ENCODE measurements at places on chromosomes 11 and 22.

GRCh38 chr11:8327761-8328192 lies 64.1 kb upstream of the LMO1 start:
- no peak for DNase-seq

DNA sequence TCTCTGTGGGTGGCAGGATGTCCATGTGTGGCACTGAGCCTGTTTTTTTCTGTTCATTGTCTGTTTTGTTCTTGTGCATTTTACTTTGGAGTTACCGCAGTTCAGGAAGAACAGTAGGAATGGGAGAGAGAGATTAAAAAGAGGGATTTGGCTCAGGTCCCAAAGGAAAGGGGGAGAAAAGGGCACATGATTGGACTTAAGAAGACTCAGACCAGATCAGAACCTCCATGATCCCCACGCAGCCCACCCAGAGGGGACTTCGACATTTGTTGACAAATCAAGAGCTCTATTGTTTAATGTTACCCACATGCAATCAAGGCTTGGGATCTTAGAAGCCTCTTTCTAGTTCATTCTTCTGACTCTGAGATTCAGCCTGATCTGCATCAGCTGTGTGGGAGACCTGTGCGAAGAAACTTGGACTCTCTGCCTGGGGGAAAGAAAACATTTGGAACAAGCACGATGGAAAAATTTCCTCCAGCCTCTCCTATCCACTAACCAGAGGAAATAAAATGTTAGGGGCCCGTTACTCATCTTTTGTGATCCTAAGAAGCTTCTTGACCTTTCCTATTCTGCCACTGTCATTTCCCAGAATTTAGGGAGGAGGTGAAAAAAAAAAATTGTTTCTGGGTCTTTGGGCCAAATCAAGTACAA lies 119.2 kb downstream of the SPON1 start:
- no peak for DNase-seq

DNA sequence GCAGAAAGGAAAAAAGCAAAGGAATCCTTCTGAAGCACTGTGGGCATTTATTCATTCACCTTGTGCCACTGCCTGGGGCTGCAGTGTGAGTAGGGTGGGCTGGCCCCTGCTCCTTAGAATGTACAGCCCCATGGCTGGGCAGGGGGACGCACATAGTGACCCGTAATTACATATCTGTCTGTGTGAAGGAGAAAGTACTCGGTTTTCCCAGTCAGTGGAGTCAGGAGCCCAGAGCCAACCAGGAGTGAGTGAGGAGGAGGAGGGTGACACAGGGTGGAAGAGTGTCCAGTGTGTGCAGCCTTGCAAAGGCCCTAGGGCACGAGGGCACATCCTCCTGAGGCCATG lies 91.9 kb downstream of the CDKN1C start:
- DNase-seq = no peak

DNA sequence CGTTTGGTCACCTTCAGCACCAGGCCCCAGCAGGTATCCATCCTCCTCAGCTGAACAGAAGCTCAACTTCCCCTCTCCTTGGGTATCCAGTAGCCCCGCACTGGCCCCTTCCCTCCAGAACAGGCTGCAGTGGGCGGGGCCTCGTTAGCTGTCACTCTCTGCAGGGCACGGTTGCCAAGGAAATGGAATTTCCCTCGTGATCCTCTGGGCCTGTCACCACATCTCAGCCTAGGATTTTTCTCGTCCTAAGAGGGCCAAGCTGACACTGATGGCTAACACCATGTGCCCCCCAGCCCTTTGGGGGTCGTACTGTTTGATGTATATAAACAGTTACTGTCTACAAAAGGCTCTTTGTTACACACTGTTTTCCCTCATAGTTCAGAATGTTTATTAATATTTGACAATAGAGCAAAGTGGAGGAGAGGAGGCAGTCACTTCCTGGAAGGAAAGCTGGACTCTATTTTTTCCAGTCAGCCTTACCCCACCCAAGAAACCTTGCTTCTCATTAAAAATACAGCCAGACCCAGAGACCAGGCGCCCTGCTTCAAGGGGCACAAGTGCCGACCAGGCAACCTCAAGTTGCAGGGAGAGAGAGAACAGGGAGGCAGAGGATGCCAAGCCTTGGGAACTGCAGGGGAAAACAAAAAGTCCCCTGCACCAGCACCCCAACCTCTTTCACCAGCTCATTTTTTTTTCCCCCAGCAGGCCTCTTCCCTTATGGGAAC lies 44.5 kb downstream of the FEZ1 start:
- peak; percentile 83 for DNase-seq

GRCh38 chr22:20221421-20222340 lies 46.4 kb downstream of the RTN4R start:
- no peak for DNase-seq

DNA sequence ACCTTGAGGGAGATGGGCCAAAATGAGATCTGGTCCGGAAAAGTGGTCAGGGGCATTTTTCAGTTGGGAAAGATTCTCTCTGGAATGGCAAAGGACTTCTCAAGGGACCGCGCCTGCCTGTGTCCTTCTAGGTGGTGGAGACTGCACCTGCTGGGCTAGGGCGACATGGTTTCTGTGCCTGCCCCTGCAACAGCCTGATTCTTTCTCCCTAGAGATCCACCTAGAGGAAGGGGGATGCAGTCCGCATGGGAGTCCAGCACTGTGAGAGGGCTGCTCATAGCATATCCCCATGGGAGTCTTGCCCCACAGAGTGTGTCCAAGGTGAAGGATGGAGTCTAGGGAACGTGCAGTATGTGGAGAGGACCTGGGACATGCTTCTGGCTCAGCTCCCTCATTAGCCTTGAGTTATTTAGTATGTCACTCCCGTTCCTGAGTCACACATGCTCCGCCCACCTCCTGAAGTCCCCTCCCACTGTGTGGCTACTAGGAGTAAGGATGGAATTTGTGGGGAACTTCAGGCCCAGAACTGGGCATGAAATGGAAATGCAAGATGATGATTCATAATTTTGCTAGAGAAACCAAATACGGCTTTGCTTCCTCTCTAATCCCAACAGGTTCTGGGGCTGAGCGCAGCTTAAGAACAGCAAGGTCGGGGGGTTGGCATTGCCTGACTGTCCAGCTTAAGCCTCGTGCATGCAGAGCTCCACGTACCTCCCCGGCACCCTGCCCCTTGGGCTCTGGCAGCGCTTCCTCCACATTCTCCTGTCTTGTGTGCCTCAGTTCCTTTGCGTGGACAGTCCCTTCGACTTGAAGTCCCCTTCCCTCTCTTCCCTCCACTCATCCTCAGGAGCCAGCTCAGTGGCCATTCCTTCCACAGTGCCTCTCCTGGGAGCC lies 35.0 kb downstream of the GRIK4 start:
- DNase-seq = peak; percentile 74

- DNase-seq = no peak
Observed at GRCh38 chr11:131441051-131441810, 70.8 kb downstream of the NTM start.

DNA sequence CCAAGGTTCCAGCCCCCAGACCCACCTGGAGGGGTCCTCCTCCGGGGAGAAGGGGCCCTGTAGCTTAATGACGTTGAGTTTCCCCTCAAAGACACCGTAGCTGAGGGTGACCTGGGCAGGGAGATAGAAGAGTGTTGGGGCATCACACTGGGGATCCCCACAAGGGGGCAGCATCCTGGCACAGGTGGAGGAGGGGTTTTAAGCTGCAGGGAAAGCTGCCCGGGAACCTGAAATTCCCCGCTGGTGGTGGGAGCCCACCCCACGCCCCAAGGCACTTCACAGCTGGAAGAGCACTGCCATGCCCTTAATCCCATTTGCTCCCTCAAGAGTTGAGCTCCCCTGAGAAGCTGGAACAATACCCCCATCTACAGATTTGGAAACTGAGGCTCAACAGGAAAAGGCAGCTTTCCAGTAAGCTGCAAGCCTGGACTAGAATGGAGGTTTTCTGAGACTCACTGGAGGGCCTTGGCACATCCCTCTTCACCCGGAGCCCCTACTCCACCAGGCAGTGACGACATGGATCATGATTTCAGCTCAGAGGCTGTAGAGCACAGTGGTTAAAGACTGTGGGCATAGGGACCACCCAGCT lies 13.7 kb downstream of the MFNG start:
- peak; percentile 56 for DNase-seq

- DNase-seq = no peak
Observed at GRCh38 chr11:13126430-13126829, 117.3 kb downstream of the RASSF10 start.

DNA sequence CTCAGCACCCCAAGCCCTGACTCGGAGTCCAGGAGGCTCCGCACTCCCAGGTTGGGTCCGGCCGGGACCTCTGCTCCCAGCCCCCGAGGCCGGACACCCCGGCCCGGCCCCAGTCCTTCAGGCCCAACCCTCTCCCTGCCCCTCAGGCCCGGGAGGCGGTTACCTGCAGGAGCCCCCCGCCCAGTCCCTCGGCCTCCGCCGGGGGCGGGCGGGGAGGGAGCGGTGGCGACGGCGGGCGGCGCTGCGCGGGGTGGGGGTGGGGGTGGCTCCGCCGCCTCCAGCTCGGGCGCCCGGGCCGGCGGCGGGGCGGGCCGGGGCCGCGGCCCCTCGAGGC lies 310 bp downstream of the TCF20 start:
- DNase-seq = no peak

All from hepatocyte (in vitro differentiated cells).